Thoracic aorta (tissue), 2 donors: ENCODE measurements at places on chromosomes 11 and 22. TPM values are rescaled to one million over a fixed set of nuclear protein-coding genes. Genes with fewer than 3 reads are reported as not detected.

GRCh38 chr11:114187173-114187572 lies 109.0 kb upstream of the NNMT start:
- DNase-seq: no peak

DNA sequence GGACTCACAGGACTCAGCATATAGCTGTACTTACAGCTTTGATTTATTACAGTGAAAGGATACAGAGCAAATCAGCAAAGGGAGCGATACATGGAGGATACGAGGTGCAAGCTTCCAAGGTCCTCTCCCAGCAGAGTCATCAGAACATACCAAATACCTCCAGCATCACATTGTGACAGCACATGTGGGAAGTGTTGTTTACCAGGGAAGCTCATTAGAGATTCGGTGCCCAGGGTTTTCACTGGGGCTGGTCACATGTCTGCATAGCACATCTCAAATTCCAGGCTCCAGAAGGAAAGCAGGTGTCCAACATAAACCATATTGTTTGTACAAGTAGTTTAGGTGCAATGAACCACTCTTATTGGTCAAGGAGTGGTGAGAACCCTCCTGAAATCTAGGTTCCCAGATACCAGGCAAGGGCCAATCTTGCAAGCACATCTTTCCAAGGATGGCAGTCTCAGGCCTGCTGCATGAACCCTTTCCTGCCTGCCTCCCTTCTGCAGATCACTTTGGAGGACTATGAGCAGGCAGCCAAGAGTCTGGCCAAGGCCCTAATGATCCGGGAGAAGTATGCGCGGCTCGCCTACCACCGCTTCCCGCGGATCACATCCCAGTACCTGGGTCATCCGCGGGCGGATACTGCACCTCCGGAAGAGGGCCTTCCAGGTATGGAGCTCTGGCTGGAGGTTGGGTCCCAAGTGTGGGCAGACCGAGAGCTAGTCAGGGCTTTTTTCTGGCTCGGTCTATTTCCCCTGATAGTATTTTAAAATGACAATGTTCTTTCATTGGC lies 26.7 kb downstream of the AMPD3 start:
- DNase-seq: no peak

DNA sequence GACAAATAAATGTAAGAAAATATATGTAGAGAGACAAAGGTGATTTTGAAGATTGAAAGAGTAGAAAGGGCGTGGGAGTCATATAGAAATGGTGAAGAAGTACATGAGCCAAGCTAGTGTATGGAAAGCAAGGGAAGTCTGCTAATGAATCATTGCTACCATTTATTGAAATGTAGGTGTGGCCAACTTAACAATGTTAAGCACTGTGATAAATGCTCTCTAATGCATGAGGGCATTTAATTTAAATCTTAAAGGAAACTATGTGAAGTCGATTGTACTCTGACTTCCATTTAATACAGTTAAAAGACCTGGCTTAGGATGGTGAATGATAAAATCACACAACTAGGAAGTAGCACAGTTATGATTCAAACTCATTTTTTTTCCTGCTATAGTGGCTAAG lies 219.9 kb downstream of the CASP12 start:
- no peak for DNase-seq

GRCh38 chr11:100980156-100980555 lies 149.5 kb downstream of the PGR start:
- no peak for DNase-seq

- no peak for DNase-seq
Measured at GRCh38 chr11:75627906-75628668, 40.8 kb downstream of the MAP6 start.

- DNase-seq: no peak
Measured at GRCh38 chr11:124791626-124792341, 8.4 kb downstream of the MSANTD2 start.

DNA sequence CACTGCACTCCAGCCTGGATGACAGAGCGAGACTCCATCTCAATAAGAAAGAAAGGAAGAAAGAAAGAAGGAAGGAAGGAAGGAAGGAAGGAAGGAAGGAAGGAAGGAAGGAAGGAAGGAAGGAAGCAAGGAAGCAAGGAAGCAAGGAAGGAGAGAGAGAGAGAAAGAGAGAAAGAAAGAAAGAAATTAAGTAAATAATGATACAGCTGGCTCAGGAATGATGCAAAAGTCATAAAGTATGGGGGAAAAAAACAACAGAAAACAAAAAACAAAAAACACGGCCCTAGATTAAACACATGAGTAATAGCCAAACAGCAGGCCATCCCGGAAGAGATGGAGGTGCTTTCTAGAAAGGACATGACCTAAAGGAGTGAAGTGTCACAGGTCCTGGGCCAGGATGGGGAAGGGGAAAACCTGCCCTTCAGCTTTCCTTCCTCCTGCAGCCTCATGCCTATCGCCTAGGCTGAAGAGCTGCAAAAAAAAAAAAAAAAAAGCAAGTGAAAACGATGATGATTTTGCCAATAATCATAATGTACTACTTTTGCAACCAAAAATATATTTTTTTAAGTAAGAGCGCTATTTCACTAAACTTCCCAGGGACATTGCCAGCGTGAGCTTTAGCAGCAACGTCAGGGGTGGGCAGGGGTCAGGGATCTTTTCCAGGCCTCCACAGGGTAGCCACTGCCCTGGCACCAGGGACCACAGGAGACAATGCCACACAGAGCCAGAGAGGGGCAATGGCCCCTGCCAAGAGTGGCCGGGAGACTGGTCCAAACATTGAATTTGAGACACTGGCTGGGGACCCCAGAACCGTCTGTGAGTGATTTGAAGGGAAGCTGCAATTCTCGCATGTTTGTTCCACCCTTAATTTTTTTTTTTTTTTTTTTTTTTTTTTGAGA lies 28.2 kb upstream of the TMPRSS4 start:
- no peak for DNase-seq

DNA sequence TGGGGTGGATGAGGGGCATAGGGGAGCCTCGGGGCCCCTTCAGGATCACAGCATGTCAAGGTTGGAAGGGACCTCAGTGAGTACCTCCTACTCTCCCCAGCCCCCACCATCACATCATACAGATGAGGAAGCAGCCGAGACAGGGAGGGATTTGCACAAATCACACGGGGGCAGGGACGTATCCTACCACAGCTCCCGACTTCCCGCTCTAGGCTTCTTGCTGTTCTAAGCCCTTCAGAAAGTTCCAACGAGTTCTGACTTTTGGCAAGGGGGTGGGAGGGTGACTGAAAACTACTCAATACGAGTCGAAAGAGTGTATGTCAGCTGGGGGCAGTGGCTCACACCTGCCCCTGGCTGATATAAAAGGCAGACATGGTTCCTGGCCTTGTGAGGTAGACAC lies 4.7 kb upstream of the RAD9A start:
- no peak for DNase-seq

GRCh38 chr22:26690654-26691376 lies 33.4 kb downstream of the MIAT start:
- DNase-seq: no peak

- DNase-seq: no peak
Measured at GRCh38 chr11:23933721-23934120, 563.1 kb upstream of the LUZP2 start.

DNA sequence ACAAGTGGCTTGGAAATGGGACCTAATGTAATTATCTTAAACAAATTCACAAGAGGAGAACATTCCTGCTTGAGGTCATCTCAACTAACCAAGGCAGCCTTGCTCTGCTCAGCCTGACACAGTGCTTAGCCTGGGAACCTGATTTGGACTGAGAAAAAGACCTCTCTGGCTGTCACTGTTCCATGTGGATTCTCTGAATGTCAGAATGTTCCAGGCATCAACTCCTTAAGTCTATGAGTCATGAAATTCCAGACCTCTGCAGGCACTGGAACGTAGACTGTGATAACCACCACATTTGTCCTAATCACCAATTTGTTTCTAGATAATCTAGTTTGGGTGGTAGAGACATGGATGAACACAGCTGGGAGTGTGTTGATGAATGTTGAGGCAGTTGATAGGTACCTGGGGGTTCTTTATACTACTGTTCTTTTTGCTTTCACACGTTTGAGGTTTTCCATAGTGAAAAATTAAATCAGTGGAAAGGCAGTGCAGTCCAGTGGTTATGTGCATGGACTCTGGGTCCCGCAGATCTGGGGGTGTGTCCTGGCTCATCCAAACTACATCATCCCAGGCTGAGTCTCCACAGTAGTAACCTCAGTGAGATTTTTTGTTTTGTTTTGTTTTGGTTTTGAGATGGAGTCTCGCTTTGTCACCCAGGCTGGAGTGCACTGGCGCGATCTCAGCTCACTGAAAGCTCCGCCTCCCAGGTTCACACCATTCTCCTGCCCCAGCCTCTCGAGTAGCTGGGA lies 269.6 kb downstream of the MN1 start:
- no peak for DNase-seq

DNA sequence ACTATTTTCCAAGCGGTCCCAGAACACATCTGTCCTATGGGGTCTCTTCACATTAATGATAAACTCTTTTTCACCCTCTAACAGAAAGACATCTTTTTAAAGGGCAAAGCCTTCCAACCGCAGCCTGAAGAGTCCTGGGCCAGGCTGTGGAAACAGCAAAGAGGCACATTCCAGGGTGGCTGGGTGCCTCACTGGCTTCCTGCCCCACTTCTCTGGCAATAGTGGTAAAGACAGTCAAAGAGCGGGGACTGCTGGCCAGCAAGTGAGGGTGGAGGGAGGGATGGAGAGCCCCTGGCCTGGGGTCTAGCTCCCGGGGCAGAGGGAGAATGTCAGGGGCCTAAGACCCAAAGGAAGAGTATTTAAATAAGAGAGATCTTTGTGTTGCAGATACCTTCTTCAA lies 10.2 kb upstream of the CHST1 start:
- no peak for DNase-seq

DNA sequence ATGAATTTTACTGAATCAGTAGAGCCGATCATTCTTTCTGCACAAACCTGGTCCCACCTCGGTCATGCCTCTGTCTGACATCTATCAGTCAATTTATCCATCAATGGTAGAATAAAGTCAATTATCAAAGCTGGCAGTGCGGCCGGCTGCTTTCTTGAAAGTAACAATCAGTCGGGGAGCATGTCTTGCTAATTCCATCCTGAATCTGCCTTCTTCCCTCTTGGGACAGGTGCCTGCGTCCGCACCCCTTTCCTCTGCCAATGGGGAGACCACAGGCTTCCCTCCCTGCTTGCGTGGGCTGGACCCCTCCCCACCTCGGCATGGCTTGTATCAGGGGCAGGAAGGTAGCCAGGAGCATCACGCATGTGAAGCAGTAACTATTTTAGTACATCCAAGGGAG lies 962.9 kb downstream of the BRD1 start:
- no peak for DNase-seq

GRCh38 chr11:66124564-66124963 lies 54.5 kb downstream of the PACS1 start:
- no peak for DNase-seq

DNA sequence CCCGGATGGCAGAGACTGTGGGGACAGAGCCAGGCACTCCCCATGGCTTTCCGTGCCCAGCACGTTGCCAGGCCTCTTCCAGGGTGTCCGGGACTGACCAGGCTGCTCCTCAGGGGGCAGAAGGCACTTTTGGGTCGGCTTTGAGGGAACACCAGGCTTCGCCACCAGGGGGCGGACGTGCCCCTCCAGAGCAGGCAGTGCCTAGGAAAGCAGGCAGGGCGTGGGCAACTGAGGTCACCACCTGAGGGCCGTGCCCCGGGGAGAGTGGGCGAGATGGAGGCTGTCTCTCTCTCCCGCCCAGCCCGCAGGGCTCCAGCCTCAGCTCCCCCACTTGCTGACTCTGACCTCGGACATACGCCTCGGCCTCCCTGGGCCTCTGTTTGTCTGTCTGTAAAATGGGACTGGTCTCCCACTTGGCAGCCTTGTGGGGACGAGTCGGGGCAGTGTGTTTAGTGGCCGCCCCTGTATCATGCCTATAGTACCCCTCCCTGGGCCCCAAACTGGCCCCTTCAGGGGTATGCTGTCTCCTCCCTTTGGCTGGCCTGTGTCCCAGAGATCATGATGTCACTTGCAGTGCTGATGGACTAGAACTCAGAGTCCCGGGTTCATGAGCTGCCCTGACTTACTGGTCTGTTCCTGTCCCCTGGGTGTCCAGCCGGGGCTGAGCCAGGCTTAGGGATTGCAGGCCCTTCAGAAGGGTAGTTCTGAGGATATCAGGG lies 4.4 kb upstream of the PRR5 start:
- DNase-seq: no peak

Gene ZC3H12C
- total RNA-seq: 13.7 TPM

Gene PGGHG
- total RNA-seq: 68.8 TPM

Gene CENPM
- total RNA-seq: not detected

Gene NTM
- total RNA-seq: not detected

Gene POTEH
- total RNA-seq: not detected

Gene CRYBB1
- total RNA-seq: 0.71 TPM

Gene DCDC1
- total RNA-seq: not detected

Gene OR5D16
- total RNA-seq: not detected

Gene ISX
- total RNA-seq: not detected

Gene GRM5
- 8.6 TPM for total RNA-seq

Gene TLCD5
- total RNA-seq: 10.7 TPM

Gene SCARF2
- total RNA-seq: 49.4 TPM

Gene RELA
- total RNA-seq: 84.4 TPM

Gene ANAPC15
- 9.8 TPM for total RNA-seq

Gene PANX2
- total RNA-seq: 2.5 TPM

Gene LGALS1
- 1,957 TPM for total RNA-seq
